ENCODE measurements at places on chromosomes 1 and 21. TPM values are rescaled to one million over a fixed set of nuclear protein-coding genes. Genes with fewer than 3 reads are reported as not detected.
A peak's percentile ranks its signal among the peaks of the same experiment; 100 is the strongest.

DNA sequence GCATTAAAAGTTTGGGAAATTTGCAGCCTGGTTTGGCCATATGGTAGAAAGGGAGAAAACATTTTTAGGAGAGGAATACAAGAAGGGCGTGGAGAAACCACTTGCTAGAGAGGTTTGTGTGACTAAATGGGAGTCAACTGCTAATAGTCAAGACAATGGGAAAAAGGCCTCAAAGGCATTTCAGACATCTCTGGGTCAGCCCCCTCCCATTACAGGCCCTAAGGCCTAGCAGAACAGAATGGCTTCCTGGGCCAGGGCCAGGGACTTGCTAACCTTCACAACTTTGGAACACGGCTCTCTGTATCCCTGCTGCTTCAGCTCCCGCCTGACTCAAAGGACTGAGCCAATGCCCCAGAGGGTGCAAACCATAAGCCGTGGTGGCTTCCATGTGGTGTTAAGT is 752.3 kb upstream of the ADAMTS5 start:
- DNase-seq, result no peak

- no peak for DNase-seq
These were observed 39.1 kb downstream of the UROD start for GRCh38 chr1:45051005-45051772.

DNA sequence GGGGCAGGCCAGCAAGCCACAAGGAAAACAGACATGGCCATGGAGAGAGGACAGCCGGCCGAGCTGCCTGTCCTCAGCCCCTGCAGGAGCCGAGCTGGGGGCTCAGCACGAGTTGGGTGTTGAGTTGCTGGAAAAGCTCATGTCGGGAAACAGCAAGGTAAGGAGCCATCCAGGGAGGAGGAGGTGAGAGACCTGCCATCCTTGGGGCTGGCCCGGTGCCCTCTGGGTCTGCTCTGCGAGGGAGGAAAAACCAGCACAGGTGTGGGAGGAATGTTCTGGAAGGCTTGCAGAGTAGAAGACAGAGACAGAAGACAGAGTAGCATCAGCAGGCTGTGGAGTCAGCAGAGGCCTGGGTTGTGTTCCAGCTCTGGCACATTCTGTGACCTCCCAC is 548.8 kb downstream of the PTPRU start:
- DNase-seq, result no peak

- DNase-seq, result no peak
These were observed 9.0 kb upstream of the PRDX1 start for GRCh38 chr1:45530632-45531135.

GRCh38 chr21:32371913-32372314 is 20.9 kb downstream of the URB1 start:
- DNase-seq, result peak; percentile 56

DNA sequence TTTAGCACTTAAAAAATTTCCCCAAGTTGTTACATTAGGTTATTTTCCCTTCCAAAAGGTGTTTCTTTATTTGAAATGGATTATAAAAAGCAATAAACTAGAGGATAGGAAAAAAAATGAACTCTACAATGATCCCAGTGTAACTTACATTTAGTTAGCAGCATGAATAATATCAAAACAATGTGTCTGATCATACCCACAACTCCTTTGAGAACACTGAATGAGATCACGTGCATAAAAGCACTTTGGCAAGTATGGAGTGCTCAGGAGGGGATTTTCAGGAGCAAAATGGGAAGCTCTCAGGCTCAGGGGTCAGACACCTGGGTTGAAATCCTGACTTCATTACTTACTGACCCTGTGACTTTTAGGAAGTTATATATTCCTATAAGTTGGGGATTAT is 369.7 kb upstream of the PROX1 start:
- DNase-seq, result no peak

LRRC71 gene
- not detected for total RNA-seq

DNA sequence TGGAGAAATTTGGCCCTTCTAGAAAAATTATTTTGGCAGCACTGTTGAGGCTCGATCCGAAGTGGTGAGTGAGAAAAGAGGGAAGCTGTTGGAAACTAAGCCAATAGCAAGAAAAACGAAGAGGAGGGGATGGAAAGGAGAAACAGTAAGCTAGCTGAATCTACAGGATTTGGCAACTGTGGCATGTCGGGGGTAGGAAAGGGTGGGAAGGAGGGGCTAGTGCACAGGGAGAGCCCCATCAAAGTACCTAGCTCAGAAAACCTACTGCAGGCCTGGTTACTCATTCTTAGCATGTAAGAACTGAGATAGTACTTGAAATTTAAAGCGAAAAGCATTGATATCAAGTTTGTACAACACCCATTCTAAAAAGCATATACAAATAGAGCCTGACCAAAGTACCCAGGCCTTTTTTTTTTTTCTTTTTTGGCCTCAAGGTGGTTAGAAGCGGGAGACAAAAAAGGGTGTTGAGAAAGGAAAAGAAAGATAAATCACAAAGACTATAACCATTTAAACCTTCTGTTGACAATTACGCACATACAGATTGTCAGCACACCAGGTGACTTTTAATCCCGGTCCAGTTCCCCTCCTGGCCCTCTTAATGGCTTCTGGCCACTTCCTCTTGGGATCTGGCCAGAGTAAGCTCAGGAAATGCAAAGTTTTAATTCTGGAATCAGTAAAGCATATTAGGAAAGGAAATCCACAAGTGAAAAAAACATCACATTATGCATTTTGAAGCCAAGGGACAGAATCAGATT is 50.4 kb downstream of the SLC16A1 start:
- DNase-seq, result no peak

GRCh38 chr1:30758785-30759380 is 1.3 kb upstream of the LAPTM5 start:
- DNase-seq, result peak; percentile 41

UQCRHL gene
- 5.1 TPM for total RNA-seq

CRP gene
- total RNA-seq, result not detected

DNA sequence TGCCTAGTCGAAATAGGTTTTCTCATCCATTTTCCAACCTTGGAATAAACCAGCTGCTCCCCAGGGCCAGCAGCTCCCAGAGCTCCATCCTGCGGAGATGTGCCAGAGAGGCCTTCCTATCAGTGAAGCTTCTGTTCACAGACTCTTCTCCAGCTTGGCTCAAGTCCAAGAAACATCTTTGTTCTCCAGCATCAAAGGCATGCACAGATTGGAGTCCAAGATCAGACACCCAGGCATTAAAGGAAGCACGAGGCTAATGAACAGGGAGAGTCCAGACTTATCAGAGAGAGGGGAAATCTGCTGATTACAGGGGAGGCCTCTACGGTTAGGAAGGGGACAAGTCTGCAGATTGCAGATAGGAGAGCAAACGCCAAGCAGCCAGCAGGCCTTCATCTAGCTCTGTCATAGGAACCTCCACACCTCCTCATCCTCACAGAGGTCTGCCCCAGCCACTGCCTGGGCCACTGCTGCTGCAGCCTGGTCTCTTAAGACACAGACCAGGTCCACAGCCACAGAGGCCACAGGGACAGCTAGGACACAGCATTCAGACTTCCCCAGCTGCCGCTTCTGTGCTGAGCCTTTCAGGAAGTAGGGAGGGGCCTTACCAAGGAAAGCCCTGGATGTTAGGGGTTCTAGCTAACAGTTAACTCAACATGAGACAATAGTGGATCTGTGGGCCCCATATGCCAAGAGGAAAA is 3.4 kb downstream of the PRR9 start:
- no peak for DNase-seq

DNA sequence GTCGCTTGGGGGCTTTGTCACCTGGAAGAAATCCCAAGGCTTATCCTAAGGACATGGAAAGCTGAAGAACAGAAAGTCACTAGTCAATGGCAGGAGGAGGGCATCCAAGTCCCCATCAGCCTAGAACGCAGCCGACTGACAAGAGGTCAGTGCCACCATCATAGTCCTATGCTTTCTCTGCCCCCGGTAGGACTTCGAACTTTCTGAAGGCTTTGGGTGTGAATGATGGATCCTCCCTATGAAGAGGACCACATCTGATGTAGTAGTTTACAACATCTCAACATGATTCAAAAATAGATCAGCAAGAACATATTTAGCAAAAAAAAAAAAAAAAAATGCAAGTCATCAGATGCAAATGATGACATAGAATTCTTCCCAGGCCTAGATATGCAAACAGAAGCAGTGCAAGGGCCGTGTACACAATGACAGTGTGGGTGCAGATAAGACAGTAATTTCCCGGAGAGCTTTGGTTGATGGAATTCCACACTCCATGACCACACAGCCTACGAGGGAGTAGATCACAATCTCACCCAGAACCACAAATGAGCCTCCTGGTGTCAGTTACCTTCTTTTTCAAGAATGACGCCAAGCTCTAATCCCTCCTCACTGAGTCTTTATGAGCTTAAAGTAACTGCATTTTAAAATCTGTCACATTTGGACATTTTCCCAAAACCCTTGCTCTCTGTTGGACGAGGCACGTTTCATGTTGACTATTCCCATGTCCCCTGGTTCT is 88.2 kb downstream of the PSMG1 start:
- peak; percentile 57 for DNase-seq

GPR52 gene
- 0.55 TPM for total RNA-seq

- no peak for DNase-seq
These were observed 206.4 kb upstream of the FOXD3 start for GRCh38 chr1:63116016-63116415.

GBP6 gene
- 2.2 TPM for total RNA-seq

GIPC2 gene
- total RNA-seq, result 0.30 TPM

- no peak for DNase-seq
These were observed 532 bp upstream of the FAM177B start for GRCh38 chr1:222736470-222736869.

DNA sequence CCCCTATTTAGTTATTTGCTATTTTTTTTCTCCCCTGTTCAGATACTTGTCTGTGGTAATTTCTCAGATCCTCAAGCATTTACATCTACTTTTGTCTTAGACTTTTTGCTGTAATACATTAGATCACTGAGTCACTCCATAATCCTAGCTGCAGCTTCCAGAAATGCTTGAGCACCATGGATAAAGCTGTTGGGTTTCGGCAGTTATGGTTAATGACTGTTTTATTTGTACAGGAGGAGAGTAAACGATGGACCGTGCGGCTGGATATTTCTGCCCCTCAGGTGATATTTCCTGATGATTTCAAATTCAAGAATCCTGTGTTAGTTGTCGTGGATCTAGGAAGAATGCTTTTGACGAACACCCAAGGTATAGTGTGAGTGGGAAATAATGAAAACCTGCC is 42.9 kb downstream of the VPS13D start:
- DNase-seq, result no peak

CELA3B gene
- not detected for total RNA-seq

GRCh38 chr1:189787201-189787600 is 690.5 kb downstream of the BRINP3 start:
- no peak for DNase-seq

DNA sequence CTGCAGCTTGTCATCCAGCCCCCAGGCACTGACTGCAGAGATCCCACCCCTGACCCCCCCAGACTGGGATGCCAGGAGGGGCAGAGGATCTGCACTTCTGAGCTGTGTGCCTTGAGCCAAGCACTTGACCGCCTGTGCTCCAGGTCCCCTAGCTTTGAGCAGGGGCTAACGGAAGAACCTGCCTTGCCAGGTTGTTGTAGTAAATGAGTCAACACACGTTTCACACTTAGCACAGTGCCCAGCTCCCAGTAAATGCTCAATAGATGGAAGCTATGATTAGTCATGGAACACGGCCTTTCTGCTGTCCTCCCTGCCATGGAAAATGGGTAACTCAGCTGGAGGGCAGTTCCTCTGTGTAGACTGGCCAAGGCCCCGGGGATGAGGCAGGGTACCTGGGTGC is 24.1 kb downstream of the IFFO2 start:
- peak; percentile 80 for DNase-seq

GRCh38 chr1:228748431-228748830 is 13.2 kb downstream of the RHOU start:
- no peak for DNase-seq

DNA sequence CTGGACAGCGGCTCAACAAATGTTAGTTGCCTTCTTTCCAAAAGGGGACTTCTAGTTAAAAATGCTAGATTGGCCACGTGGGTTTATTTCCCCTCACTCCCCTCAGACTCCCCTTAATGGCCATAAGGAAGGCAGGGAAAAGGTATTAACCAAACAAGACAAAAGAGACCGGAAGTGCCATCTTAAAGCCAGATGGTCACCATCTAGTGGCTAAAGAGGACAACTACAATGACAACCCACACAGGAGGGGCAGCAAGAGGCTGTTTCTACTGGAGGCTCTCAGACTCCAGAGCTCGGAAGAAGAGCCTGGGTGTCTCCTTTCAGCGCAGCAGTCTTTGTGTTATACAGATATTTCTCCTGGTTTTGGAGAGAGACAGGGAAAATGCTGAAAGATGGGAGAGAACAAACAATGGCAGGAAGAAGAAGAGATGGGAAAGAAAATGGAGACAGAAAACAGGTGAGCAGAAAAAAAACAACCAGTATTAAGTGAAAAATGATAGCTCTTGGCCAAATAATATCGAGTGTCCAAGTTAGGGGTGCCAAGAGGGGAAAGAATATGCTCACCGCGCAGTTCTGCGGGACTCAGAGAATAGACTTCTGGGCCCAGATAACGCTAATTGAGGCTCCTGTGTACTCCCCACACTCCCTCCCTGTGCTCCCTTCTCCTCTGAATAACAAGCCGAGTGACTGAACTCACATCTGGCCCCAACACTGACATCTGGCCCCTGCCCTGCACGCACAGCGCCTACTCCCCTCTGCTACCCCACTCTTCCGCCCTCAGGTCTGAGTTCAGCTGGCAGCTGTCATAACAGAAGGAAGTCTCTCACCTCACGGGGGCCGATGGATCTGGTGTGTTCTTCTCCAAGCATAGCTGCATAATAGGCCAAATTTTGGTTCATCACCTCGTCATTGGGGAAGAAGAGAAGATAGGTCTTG is 9.6 kb downstream of the P3H1 start:
- peak; percentile 34 for DNase-seq

DNA sequence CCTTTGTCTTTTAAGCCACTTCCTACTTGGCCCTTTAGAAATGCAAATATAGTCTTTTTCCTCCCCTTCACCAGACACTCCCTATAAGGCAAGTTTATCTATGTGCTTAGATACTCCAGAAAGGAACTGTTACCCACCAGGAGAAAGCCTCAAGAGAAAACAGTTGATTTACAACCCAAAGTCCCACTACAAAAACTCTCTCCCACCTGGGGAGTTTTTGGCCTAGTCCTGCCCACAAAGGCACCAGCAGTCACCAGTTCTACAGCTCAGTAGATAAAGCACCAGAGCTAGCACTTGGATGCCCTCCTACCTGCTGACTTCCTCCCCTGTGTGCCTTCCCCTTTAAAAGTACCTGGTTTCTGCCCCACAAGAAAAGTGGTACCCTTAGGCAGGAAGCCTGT is 27.7 kb upstream of the HAO2 start:
- DNase-seq, result no peak

GRCh38 chr1:61085206-61085982 is 3.0 kb downstream of the NFIA start:
- no peak for DNase-seq

GUCA2B gene
- total RNA-seq, result not detected

- peak; percentile 51 for DNase-seq
These were observed 18.9 kb downstream of the NPR1 start for GRCh38 chr1:153697191-153698019.

OPRD1 gene
- total RNA-seq, result not detected

ZFP69 gene
- 4.8 TPM for total RNA-seq

Data from PC-9 (cell line).